ENCODE measurements at places on chromosomes 3 and 15. TPM values are rescaled to one million over a fixed set of nuclear protein-coding genes. Genes with fewer than 3 reads are reported as not detected.
A peak's percentile ranks its signal among the peaks of the same experiment; 100 is the strongest.

Gene TPRG1
- 0.78 TPM for polyA plus RNA-seq

Gene LRRC2
- polyA plus RNA-seq: 60.3 TPM

Gene ATP13A4
- not detected for polyA plus RNA-seq

Gene GNB4
- 2.1 TPM for polyA plus RNA-seq

Gene DAZL
- not detected for polyA plus RNA-seq

Gene MRAS
- polyA plus RNA-seq: 43.8 TPM

Gene SLC26A6
- 6.0 TPM for polyA plus RNA-seq

Gene NANOGP8
- polyA plus RNA-seq: 0.07 TPM

Gene LTK
- 0.05 TPM for polyA plus RNA-seq

Gene NR1I2
- 0.03 TPM for polyA plus RNA-seq

Gene MLF1
- 4.9 TPM for polyA plus RNA-seq

Gene SNRPN
- 65.4 TPM for polyA plus RNA-seq

- no peak for DNase-seq
Observed at GRCh38 chr3:31610700-31611275, 78.1 kb downstream of the STT3B start.

DNA sequence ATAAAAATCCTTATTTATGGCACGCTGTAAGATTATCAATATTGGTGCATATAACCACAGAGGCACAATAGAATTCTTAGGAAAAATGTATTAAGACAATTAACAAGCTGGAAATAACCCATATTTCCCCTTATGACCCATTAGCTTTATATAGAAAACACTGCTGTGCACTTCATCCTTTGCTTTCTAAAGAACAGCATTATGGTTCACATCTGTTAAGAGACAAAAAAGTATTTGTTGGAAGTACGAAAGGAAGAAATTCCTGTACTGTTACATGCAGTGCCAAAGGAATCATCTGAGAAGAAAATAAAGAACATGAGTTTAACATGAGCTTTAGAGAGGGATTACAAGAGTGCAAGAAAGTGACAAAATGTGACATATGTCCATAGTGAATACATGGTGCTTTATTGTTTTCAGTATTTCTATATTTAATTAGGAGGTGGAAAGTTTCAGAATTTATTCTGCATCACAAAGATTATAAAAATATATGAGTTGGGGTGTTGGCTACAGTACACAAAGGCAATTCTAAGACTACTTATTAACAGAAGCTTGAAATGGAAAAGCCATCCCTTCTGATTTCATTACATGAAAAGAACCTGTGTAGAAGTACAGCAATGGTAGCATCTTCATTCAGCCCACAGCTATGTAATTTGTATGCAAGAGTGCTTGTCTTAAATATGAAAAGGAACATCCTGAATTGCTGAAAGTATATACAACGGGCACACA is 6.8 kb downstream of the UBE3A start:
- no peak for DNase-seq

- DNase-seq: no peak
Observed at GRCh38 chr3:21638488-21638887, 112.5 kb downstream of the ZNF385D start.

- peak; percentile 19 for DNase-seq
Observed at GRCh38 chr3:10601151-10601856, 95.9 kb upstream of the ATP2B2 start.

GRCh38 chr15:27323801-27324200 is 352.8 kb downstream of the GABRG3 start:
- no peak for DNase-seq

DNA sequence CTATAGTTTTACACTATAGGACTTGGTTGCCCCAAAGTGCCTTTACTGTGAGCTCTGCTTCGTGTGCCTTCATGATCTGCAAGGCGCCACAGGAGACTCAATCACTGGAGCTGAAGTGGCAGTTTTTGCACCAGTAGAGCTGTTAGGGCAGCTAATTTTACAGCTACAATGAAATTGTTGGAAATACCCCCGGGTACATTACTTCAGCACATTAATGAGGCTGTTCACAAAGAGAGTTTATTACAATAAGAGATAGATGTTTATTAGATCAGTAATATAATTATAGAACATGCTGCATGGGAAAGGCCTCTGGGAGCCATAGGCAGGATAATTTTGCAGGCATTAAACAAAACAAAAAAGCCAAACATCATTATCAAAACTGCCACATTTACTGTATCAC is 231.1 kb downstream of the CTNNB1 start:
- no peak for DNase-seq

DNA sequence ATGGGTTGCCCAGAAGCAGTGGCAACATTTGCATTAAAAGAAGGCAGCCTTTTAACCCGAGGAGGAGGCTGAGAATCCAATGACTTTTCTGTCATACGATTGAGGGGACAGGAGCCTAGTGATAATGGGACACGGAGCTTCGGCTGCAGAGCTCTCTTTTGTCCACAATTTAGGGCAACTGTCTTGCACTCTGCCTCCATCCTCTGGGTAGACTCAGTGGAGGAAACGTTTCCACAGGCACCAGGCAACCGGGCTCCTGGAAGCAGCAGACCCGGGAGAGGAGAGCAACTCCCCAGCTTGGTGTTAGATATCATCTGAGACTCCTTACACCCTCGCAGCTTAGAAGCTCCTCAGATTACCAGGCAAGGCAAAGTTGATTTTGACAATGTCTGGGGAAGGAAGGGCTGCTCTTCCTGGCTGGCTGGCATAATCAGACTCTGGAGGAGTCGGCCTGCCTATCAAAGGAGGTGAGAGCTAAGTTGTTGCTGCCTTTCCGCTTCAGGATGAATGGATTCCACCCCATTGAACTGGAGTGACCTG is 43.5 kb upstream of the RNU6-1 start:
- DNase-seq: no peak

- no peak for DNase-seq
Observed at GRCh38 chr3:129598484-129598883, 8.0 kb downstream of the PLXND1 start.

DNA sequence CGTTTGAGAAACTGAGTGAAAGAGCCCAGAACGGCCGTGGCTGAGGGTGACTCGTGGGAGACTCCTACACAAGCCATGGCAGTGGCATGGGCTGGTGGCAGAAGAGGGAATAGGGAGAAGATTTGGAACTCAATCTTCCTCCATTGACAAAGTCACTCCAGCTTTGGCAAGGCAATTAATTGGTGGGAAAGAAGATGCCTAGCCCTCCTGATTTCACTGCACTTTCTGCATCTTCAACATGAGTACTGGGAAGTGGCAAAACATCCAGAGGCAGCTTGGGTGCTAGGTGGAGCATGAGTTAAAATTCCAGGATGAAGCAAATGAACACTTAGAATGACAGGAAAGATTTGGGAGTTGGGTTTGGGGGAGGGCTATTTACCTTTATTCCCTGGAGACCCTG is 1.4 kb upstream of the TGFBR2 start:
- no peak for DNase-seq

GRCh38 chr15:52124270-52124880 is 11.8 kb upstream of the BCL2L10 start:
- DNase-seq: no peak

DNA sequence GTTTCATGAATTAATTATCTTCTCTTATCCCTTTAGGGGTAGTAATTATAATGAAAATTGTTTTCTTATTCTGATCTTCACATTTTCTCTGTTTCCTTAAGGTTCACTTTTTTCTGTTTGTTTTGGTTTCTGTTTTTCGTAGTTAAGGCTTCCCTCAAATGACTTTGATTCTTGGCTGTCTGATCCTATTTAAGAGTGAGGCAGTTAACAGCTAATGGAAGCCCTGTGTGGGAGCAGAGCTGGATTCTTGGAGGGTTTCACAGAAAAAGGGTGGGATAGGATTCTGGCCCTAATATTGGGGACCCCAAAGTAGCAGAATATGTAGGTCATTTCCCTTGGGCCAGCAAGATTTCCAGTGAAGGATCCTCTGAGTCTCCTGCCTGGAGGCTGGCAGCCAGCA is 6.8 kb upstream of the AMOTL2 start:
- no peak for DNase-seq

GRCh38 chr3:157652366-157652765 is 149.2 kb upstream of the VEPH1 start:
- no peak for DNase-seq

GRCh38 chr15:70795311-70795665 is 31.9 kb upstream of the UACA start:
- DNase-seq: no peak

- no peak for DNase-seq
Observed at GRCh38 chr15:60540002-60540651, 61.2 kb upstream of the ICE2 start.

GRCh38 chr15:55587321-55588069 is 650 bp downstream of the PYGO1 start:
- DNase-seq: peak; percentile 51

DNA sequence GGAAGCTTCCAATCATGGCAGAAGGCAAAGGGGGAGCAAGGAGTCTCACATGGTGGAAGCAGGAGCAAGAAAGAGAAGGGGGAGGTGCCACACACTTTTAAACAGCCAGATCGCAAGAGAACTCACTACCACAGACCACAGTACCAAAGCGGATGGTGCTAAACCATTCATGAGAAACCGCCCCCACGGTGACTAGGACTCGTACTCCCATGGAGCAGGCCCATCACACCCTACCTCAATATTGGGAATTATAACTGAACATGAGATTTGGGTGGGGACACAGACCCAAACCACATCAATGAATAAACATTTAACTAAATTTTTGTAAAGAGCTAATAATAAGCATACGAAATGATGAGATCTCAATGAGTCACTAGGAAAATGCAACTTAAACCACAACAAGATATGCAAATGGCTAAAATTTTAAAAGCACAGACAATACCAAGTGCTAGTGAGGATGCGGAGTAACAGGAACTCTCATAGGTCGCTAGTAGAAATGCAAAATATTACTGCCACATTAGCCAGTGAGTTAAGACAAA is 10.0 kb downstream of the MRPS25 start:
- no peak for DNase-seq

GRCh38 chr3:167102071-167102470 is 278.0 kb downstream of the ZBBX start:
- no peak for DNase-seq

DNA sequence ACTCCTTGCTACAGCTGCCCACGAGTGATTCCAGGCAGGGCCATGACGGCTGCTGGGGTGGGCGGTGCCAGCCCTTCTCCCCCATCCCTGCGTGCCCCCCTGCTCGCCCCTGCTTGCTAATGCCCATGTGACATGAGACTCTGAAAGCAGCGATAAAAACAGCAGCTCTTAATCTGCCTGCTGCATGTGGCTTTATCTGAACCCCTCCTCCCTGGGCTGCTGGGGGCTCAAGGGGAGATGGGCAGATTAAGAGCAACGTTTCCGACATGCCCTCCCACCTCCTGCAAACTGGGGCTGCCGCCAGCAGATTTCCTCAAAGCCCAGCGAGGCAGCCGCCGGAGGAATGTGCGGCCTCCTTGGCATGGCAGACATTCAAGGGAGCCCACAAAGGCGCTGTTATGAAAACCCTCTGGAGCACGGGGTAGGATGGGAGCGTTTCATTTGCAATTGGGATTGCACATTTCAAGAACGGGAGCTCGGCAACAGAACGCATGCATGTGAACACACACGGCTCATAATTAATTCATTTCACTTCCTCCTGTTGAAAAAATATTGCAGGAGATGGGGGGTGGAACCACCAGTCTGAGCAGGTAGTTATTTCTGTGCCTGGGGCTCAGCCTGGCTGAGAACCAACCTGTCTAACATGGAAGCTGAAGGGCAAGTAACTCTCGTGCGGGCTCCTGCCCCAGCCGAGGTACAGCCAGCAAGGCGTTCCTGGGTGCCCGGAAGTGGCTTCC is 504.2 kb upstream of the PROK2 start:
- no peak for DNase-seq

DNA sequence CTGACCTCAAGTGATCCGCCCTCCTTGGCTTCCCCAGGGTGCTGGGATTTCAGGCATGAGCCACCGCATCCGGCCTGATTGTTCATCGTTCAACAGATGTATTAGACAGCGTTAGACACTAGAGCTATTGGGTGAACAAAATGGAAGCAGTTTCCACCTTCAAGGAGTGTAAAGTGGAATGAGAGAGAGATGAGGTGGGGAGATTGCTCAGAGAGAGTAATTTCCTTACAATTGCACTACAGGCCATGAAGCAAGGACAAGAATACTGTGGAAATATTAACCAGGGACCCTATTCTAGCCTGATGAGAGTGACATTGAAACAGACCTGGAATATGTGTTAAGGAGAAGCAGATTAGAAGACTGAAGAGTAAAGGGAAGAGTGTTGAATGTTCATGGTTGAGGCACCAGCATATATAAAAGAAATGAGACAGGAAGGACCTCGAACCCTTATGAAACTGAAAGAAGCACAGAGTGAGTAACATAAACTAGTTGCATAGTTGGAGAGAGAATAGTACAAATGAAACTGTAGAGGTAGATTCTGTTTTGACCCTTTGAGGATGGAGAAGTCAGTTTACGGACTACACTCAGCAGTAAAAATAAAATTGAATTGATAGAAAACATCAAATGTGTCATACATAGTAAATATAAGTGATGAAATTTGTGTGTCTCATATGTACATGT is 7.2 kb downstream of the RTF1 start:
- no peak for DNase-seq

DNA sequence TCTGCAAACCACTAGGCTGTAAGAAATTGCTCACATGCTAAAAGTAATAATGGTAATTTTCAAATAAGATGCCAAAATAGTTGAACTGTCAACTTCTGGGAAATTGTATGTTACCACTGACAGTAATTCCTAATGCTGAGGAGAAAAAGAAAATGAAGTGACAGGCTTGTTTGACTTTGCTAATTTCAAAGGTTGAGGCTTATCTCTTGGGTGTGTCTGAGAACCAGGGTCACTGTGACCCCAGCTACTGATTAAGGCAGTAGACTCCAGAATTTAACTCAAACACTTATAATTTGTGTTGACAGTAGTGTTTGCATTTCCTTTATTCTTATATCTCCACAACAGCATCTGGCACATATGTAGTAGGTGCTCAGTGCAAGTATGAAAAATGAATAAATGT is 74.6 kb upstream of the PDZRN3 start:
- no peak for DNase-seq

DNA sequence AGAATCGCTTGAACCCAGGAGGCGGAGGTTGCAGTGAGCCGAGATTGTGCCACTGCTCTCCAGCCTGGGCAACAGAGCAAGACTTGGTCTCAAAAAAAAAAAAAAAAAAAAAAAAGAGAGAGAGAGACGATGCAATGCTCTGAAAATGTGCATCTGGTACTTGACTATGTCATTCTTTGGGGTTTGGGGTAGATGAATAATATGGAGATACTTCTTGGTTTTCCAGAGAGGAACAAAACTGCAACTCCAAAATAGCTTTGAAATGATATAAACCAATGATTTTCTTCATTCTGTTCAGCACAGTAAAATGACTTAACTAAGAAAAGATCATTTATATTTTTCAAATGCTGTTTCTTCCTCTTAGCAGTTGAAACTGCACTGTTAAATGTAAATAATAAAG is 158.9 kb downstream of the ISL2 start:
- no peak for DNase-seq

- no peak for DNase-seq
Observed at GRCh38 chr15:92505611-92506010, 111.9 kb downstream of the ST8SIA2 start.

DNA sequence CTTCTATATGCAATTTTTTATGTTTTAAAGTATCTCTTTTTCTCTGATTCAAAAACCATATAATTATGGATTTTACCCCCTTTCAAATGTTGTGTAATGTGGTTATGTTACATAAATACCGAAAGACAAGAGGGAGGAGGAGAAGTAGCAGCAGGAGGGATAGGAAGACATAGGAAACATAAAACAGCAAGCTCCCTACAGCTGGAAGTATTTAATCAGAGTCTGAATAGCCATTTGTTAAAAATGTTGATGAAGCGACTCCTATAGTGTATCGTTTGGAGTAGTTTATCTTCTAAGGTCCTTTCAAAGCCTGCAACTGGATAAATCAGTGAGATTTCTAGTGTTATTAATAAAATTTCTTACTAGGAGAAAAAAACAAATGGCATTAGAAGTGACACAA is 598.1 kb upstream of the GOLIM4 start:
- DNase-seq: no peak

GRCh38 chr3:116512931-116513330 is 67.6 kb upstream of the LSAMP start:
- no peak for DNase-seq

All from psoas muscle (tissue), 8 donors.